ENCODE measurements at places on chromosomes 16 and 17.

DNA sequence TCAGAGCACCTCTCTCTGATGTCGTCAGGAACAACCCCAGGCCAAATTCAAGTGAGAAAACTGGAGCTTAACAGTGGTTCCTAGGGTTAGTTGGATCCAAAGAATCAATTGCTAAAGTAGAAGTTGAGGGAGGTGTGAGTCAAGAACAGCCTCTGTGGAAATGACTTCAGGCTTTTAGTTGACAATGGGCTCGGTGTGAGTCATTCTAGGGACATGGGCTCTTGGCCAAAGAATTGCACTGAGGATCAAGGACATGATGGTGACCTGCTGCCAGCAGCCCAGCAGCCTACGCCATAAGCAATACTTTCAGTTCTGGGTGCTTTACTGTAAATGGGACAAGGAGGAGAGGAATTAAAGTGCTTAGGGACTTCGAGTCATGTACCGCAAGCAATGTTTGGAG is 32.1 kb upstream of the SMURF2 start:
- DNase-seq, result no peak

DNA sequence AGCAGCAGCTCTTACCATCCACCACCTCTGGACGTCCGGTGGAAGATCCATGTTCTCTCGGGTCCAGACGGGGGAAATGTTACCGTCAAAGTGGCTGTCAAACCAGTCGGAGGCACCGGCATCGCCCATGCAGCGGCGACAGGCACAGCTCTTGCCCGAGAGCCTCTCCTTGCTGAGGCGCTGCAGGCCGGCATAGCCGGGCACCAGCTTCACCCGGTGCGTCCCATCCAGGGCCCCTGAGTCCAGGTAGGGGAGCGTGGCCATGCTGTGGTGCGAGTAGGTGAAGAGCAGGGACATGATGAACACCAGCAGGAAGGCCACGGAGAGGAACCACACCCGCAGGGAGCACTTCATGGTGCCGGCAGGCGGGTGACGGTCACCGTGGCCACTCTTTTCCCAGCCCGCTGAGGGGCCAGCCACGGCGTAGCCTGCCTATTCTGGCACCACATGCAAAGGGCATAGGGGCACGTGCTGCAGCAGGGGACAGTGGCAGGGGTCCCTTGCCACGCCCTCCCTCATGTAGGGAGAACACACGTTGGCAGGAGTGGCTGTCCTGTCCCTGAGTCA is 40.6 kb downstream of the ST3GAL2 start:
- DNase-seq, result no peak

GRCh38 chr17:43025766-43026537 is 921 bp downstream of the RND2 start:
- DNase-seq, result no peak

GRCh38 chr17:15398291-15398690 is 56.9 kb upstream of the TEKT3 start:
- DNase-seq, result no peak

DNA sequence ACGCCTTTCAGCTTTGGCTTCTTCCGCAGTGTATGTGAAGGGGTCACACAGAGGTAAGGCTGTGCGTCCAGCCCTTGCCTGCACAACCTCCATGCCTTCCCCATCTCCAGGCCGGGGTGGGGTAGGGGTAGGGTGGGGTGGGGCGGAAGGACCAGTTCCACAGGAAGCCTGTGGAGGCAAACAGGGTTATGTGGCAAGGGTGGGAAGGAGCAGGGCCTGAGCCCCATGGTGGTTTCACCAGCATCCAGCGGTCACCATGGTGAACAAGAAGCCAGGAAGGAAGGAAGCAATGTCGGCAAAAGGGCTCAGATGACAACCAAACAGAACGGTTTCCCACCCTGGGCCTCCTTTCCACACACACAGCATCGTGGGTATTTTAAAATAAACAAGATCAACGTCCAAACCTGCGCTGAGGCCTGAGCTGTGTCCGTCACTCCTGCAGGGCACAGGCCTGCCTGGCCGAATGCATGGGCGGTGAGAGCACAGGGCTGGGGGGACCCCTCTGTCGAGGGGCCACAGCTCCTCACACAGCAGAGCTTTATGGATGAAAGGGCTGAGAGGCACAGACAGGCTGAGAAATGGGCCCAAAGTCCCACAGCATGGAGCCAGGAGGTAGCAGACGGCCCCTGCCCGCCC is 80.5 kb downstream of the ZNF778 start:
- DNase-seq, result no peak

DNA sequence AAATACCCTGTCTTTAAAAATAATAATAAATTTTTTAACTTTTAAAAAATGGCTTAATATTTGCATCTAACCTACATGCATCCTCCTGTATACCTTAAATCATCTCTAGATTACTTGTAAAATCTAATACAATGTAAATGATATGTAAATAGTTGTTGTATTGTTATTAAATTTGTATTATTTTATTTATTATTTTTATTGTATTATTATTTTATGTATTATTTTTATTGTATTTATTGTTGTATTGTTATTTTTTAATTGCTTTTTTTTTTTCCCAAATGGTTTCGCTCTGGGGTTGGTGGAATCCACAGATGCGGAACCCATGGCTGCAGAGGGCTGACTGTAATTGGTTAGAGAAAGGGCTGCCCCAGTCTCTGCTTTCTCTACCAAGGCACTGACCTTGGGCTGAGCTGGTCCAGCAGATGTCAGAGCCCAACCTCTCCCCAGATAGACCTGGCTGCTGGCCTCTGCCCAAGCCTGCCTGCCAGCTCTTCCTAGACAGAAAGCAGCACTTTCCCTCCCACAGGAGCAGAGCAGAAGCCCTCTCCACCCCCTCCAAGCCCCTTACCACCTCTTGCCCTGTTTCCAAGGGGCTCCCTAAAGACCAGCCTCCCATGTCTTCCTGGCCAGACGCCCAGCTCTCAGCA is 183.8 kb downstream of the GSG1L start:
- DNase-seq, result no peak

- DNase-seq, result no peak
Measured at GRCh38 chr17:81336930-81337325, 41.8 kb upstream of the SLC38A10 start.

DNA sequence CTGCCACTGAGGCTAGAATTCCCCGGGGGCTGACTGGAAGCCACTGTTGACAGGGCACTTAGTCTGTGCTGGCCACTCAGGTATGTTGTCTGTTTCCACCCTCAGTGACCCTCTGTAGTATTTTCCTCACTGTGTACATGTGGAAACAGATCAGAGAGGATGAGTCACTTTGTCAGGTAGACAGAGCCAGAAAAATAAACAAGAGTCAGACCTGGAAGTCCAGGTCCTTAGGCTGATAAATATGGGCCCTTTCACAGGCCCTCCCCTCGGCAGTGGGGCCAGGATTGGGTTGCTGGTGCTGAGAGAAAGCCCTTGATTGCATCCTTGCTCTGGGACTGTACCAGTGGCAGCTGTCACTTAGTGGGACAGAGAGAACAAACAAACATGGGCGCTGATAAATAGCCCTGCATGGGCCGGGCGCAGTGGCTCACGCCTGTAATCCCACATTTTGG is 21.3 kb downstream of the PGS1 start:
- DNase-seq, result no peak

- no peak for DNase-seq
Measured at GRCh38 chr17:31604936-31605335, 213.5 kb downstream of the RAB11FIP4 start.

GRCh38 chr17:546456-546855 is 168.2 kb downstream of the VPS53 start:
- DNase-seq, result no peak

- no peak for DNase-seq
Measured at GRCh38 chr17:50177476-50177875, 11.7 kb downstream of the SGCA start.

DNA sequence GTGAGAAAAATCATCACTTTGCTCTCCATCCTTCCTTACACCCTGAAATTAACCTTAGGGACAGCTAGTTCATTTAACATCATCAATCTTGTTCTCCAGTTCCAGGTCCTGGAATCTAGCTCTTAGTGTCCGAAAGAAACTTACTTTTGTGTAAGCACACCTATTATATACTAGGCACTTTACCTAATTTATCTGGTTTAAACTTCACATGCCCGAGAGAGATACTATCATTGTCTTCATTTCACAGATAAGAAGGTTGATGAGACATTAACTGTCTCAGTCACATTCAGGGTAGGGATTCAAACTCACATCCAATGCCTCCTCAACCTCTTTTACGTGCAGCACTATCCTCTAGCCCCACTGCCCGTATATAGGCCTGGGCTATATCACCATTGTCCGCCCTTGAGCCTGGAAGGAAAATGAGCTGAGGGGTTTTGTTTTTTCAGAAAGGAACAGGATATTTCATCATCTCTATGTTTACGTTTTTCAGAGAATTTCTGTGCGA is 501 bp upstream of the AP2B1 start:
- DNase-seq, result no peak

DNA sequence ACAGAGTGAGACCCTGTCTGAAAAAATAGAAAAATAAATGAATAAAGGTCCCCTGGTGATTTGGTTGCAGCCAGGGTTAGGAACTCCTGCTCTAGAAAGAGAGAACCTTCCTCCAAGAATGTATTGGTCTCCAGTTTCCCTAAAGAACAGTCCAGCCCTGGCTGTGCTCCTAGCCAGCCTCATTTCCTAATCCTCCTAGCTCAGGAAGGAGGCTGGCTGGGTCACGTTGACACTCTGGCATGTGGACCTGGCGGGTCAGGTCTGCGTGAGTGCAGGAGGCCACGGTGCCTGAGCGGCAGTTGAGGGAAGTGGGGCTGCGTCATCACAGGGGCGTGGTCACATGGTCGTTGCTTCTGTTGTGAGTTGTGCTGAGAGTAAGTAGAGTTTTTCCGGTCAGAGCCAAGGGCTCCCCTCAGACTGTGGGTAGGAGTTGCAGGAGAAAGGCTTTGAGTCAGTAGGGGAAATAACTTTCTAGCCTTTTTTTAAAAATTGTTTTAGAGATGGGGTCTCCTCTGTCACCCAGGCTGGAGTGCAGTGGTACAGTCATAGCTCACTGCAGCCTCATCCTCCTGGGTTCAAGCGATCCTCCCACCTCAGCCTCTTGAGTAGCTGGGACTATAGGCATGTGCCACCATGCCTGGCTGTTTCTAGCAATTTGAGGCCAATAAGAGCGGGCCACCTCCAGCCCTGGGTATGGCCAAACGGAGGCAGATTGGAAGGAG is 194.0 kb upstream of the CIBAR2 start:
- DNase-seq, result peak; percentile 38

DNA sequence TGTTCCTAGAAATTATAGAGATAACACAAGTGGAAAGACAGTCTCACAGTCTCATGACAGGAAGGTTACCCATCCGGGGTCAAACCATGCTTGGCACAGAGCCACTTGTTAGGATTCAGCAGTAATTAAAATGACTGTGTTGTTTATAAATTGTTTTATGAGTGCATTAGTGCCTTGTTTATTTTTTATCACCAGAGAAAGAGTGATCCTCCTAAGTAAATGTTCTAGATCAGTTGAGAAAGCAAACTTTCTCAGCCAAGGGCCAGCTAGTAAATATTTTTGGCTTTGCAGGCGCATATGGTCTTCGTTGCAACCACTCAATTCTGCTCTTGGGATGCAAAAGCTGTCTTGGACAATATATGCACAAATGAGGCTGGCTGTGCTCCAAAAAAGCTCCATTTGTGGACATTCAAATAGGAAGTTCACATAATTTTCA is 253.9 kb upstream of the CACNG5 start:
- no peak for DNase-seq

DNA sequence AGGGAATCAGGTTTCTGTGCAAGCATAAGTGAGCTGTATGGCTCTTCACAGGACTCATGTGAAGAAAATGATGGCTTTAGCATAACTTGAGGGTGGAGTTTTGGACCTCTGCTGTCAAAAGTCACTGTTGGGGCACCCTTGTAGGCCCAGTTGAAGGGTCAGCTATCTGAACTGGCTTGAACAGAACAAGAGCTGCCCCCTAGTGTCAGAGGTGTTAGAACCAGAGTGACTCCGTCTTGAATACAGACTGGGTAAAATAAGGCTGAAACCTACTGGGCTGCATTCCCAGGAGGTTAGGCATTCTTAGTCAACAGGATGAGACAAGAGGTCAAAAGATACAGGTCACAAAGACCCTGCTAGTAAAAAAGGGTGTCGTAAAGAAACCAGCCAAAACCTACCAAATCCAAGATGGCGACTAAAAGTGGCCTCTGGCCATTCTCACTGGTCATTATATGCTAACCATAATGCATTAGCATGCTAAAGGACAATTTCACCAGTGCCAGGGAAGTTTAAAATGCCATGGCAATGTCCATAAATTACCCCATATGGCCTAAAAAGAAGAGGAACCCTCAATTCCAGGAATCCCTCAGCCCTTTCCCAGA is 484.0 kb upstream of the ERCC4 start:
- no peak for DNase-seq

DNA sequence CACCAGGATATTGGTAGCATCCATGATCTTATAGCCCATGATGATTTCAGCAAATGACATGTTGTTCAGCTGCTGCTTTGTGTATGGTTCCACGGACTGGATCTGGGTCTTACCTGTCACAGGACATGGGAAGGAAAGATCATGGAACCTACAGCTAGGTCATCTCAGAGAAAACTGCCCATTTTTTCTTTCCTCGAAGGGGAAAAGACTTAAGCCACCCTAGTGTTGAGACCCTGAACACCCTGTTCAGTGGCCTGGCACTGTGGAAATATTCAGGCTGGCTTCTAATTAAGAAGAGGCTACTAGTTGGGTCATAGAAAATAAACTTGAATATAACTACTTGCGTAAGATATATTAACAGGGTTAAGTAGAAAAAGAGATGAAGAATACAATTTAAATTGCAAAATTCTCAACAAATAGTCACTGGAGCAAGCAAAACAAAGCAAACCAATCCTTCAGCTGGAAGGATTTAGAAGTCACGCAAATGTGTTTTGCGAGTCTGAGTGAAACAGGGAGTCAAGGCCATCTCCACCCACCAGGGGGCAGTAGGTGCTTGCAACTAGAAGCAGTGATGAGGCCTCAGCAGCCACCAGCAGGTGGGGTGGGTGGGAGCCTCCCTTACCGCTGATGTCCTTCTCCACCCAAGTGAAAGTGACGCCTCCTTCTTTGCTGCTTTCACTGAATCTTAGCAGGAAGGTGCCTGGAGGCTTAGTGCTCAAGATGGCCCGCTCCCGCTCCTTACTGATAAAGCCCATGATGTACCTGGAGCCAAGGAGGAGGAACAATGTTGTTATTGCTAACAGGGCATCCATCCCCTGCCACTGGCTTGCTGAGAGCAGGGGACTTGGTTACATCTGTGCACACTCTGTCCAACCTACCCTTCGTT is 34.3 kb downstream of the STAT5A start:
- peak; percentile 95 for DNase-seq

DNA sequence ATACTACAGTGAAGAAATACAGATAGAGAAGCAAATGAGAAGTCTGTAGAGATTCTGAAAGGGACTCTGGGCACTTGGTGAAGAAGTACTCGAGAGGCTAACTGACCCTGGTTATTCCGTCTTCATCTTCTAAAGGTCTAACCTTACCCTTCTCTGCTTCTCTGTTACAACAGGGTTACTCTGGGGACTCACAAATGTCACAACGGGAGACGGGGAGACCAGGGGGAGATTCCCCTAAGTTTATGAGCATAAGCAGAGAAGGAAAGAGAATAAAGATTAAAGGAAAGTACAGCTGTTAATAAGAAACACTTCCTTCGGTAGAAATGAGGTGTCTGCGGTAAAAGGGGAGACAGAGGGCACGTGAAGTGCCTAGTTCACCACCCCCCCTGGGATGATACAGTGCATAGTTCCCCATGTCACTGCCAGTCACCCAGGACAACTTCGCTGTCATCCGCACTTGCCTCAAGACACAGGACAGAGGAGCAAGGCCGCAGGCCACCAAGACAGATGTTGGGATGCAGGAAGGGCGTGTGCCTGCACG is 75.2 kb upstream of the TRAP1 start:
- no peak for DNase-seq

GRCh38 chr17:79911430-79912399 is 72.5 kb upstream of the CBX4 start:
- no peak for DNase-seq

Data from NCI-H524 (cell line).